Myocyte (in vitro differentiated cells): ENCODE measurements at places on chromosomes 2 and 18.
A peak's percentile ranks its signal among the peaks of the same experiment; 100 is the strongest.

DNA sequence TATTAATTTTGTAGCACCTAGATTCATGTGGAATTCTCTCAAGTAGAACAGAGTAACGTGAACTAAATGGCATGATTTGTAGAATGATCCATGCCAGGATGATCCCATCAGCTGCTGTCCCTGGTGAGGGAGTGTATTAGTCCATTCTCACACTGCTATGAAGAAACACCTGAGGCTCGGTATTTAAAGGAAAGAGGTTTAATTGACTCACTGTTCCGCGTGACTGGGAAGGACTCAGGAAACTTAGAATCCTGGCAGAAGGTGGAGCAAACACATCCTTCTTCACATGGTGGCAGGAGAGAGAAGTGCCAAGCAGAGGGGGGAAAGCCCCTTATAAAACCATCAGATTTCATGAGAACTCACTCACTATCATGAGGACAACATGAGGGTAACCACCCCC lies 312.6 kb downstream of the PTPRM start:
- no peak for DNase-seq

DNA sequence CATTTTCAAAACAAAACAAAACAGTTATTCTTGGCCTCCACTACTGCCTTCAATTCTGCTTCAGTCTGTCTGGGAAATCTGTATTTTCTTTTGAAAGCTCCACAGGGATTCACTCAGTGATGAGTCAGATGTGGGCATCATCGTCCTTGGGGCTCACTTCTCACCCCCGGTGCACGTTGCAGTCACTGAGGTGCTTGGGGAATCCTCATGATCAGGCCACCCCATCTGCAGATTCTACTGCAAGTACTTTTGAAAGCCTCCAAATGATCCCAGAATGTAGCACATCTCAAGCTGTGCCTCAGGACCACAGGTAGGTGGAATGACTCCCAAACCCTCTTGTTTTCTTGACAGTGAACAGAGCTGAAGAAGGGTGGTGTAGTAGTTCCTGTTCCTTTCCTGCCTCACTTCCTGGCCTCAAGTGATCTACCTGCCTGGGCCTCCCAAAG lies 34.3 kb downstream of the LPIN2 start:
- DNase-seq = peak; percentile 45

- no peak for DNase-seq
Measured at GRCh38 chr2:189424961-189425360, 16.3 kb upstream of the WDR75 start.

GRCh38 chr2:24827321-24828237 lies 34.4 kb downstream of the CENPO start:
- DNase-seq = peak; percentile 96

DNA sequence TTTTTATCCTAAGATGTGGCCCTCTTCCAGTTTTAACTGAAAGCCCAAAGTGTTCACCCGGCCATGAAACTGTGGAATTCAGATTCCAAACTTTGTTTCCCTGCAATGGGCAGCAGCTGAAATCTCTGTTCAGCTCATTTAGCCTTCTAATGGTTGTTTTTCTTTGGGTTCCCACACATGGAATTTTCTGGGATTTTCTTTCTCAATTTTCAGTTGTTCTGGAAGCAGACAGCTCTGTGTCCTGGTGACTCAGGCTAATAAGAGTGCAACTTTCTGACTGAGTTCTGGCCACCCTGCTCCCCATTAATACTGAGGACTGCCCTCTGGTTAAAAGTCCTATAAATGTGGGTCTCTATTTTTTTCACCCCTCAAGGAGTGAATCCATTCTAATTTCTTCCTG lies 78.5 kb downstream of the PMS1 start:
- DNase-seq = peak; percentile 21

DNA sequence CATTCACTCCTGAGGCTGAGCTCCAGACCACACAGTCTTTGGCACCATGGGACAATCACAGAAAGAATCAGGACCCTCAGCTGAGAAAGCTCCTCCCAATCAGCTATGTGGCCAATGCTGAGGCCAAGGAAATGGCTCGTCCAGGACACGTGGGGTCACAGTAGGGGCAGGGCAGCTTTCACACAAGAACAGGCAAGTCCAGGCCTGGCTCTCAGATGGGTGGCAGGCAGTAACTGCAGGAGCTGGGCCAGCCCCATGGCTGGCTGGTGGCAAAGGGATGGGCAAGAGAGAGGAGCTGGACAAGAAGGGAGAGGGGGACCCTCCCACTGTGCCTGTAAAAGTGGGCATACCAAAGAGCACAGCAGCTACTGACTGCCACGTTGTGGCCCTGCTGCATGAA lies 12.2 kb upstream of the EDAR start:
- no peak for DNase-seq

- no peak for DNase-seq
Measured at GRCh38 chr2:7403092-7403775, 486.0 kb downstream of the RNF144A start.

DNA sequence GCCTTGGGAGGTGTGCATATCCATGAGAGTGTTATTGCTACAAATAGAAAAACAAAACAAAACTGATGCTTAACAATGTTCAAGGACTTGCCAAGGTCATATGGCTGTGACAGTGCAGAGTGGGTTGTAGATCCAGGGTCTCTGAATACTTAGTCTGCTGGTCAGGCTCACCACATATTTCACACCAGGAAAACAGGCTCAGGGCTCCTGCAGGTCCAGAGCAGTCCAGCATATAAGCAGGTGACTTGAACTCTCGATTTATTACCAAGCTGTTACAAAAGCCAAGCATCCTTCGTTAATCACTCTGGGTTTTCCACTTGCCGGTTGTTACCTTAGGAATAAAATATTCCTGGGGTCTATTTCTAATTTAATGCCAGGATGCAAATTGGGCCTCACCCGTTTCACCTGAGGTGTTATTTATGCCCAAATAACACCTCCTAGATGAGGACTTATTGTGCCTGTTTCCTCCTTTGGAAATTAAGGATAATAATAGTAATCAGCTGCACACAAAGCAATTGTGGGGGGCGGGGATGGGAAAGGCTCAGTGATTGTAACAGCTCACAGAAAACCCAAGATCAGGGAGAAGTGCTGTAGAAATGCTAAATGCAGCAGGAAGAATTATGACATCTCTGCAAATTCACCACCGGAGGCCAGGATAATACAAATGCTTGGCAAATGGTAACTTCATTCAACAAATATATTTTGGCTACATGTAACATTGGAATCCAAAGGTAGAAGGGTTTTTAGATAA lies 72.9 kb downstream of the TMEM182 start:
- no peak for DNase-seq

DNA sequence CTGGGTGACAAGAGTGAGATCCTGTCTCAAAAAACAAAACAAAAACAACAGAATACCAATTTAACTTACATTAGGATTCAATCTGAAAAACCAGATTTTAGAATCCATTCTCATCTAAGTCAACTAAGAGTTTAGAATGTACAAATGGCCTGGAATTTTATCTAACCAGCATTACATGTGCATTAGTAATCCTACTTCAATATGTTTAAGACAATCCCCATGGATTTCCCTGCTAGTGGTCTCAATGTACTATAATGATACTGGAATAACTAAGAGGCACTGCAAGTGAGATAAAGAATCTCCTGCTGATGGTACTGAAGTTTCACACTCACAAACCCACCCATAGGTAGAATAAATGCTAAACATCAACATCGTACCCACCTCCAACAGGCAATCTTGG lies 53.9 kb upstream of the DNER start:
- no peak for DNase-seq

DNA sequence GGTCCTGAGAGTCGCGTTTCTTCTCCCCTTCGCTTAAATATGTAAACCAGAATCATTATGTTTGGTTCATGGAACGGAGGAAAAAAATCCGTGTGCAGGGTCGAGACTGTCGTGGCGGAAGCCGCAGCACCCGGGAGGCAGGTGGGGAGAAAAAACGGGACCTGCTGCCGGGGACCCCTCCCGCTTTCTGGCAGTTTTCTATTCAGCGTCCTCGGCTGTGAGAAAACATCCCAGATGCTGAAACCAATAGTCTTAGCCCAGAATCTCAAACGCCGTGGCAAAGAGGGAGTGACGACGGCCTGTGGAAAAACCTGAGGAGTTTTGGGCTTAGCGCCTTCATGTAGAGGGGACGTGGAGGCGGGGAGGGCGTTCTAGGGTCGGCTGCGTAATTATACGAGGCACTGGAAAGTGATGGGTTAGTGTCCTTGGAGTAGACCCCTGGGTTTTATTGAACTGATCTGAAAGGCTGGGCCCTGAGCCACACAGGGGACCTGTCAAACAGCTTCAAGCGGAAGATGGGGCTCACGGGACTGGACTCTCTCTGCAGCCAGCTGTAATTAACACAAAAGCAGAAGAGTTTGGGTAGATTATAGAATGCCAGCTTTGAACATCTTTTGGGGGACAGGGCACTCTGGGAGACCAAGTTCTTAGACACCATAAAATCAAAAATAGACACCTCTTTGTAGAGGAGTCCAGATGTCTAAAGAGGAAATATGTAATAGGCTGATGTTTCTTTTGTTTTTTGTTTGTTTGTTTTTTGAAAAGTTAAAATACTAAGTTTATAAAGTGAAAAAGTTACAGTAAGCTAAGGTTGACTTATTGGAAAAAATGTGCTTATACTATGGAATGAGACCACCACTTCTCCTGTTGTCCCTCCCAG lies 834 bp upstream of the BUB1 start:
- peak; percentile 26 for DNase-seq

- no peak for DNase-seq
Measured at GRCh38 chr2:176328149-176328548, 58.9 kb downstream of the MTX2 start.

GRCh38 chr2:19137433-19137832 lies 221.0 kb downstream of the OSR1 start:
- no peak for DNase-seq

GRCh38 chr2:27717070-27717795 lies 53.5 kb downstream of the SLC4A1AP start:
- no peak for DNase-seq

DNA sequence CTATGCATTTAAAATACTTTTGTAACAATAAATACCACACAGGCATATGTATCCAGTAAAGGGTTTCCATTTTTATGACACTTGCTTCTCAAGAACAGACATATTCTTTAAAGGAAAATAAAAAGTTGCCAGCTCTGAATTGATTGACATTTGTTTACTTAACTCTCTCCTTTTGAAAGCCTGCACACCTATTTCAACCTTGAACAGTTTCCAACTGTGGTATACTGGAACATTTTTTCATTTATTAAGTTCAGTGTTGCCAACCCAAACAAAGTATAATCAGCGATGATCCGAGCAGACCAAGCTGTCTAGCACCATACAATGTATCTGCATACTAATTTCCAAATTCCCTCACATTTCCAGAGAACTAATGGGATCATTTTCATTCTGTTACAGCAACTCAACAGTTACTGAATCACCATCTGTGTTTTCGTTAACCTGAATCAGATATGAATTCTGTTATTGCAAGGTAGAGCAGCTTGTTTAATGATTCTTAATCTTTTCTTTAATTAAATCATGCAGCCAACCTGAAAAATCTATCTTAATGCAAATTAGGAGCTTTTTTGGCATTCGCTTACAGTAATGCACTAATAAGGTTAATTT lies 725.5 kb upstream of the ZEB2 start:
- DNase-seq = no peak

DNA sequence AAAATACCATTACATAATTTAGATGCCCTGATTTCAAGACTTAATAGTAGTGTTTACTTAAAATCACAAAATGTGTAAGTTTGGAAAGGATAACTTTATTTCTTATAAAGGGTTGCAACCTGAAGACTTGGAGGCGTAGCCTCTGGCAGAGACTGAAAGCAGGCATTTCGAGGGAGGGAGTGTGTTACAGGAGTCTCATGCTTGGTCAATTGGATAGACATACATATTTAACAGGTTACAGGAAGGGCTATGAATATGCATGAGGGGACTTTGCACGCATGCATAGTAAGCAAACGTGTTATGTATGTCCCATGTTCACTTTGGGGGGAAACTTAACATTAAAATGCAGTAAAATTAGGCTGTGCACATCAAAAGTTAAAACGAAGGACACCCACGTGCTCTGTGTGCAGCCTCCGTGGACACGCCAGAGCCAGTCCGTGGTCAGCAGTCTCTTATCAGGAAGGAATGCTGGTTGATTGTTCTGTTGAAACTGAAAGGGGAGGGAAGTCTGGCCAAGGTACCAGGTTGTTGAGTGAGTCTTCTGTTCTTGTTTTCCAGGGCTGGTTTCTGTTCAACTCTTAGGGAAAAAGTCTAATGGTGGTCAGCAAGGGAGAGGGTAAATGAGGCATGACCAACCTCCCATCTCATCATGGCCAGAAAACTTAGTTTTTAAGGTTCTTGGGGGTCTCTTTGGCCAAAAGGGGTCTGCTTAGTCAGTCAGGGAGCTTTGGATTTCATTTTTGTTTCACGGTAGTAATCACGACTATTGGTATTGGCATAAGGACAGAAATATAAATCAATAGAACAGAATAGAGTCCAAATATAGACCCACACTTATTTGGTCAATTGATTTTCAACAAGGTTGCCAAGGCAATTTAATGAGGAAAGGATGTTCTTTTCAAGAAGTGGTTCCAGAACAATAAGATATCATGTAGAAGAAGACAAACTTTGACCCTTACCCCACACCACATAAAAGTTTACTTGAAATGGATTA lies 121.9 kb downstream of the MCFD2 start:
- no peak for DNase-seq

DNA sequence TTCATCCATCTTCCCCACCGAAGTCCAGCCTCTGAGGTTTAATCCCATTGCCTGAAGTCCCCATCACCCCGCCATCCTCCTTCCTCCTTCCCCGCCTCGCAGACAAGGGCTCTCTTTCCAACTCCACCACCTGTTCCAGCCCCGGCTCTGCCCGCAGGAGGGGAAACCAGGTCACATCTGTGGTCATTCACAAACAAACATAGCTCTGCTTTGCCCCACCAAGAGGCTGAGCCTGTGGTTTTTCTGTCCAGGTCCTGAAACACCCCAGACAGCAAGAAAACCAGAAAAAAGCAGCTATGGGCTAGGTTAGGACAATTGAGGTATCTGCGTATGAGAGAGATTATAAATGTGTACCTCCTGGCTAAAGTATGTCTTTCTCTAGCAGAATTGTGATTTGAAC lies 144.7 kb downstream of the GLI2 start:
- peak; percentile 91 for DNase-seq

DNA sequence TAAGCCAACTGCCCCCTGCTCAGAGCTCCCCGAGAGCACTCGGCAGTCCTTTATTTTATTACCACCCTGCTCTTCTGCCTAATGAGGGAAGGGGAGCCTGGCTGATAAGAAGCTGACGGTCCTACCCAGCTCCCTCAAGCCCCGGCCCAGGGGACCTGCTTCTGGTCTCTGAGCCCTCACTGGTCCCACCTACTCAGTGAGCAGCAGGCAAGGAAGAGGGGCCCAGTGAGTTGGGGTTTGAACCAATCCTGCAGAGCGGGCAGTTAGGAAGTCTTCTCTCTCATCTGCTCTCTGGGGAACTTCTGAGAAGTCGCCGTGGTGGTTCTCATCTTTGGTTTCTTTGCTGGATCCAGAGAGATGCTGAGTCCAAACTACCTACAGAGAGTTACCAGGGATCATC lies 218.9 kb downstream of the NDUFA10 start:
- no peak for DNase-seq

DNA sequence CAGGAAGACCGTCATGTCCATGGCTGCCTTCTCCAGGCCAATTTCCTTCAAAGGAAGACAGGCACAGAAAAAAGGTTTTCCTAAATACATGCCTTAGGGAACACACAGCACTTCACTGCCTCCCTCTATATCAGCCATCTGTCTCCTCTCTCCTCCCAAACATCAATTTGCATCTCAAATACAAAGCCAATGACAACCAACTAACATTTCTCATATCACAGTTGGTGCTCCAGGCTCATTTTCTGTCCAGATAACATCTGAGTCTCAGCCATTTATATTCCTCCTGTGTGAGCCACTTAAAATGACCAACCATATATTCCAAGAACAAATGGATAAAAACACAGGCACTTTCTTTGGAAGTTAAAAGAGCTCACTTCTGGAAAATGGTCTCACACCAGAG lies 62.5 kb upstream of the ACAA2 start:
- DNase-seq = no peak
